ENCODE measurements at places on chromosomes 5 and 9.

DNA sequence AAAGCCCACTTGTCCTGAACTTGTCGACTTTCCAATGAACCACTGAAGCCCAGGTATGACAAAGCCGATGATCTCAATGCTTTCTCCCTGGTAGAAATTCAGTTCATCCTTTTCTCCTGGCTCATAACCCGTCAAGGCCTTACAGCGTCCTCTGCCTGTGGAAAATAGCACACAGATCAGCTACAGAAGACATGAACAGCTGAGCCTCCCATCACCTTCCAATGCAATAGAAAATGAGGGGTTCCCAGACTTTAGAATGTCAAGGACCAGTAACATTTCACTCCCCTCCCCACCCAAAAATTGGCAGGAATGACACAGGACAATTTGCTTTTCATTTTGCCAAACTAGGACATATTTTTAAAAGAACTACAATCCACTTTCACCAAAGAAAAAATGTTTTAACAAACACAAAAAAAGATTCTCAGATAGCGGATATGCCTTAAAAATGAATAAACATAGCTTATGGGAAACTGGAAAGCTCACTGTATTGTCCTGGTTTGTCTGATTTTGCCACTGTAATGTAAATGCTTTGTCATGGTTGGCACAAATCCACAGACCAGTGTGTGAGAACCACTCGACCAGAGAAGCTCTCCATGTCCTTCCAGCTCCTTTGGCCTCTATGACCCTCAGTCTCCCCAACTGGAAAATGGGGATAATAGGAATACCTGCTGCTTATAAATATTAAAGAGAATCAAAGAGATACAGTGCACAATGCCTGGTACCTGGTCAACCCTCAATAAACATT, 24.4 kb downstream of the SH3TC2 start:
- no peak for DNase-seq

- DNase-seq = no peak
Observed at GRCh38 chr9:75422944-75423522, 334.7 kb downstream of the OSTF1 start.

DNA sequence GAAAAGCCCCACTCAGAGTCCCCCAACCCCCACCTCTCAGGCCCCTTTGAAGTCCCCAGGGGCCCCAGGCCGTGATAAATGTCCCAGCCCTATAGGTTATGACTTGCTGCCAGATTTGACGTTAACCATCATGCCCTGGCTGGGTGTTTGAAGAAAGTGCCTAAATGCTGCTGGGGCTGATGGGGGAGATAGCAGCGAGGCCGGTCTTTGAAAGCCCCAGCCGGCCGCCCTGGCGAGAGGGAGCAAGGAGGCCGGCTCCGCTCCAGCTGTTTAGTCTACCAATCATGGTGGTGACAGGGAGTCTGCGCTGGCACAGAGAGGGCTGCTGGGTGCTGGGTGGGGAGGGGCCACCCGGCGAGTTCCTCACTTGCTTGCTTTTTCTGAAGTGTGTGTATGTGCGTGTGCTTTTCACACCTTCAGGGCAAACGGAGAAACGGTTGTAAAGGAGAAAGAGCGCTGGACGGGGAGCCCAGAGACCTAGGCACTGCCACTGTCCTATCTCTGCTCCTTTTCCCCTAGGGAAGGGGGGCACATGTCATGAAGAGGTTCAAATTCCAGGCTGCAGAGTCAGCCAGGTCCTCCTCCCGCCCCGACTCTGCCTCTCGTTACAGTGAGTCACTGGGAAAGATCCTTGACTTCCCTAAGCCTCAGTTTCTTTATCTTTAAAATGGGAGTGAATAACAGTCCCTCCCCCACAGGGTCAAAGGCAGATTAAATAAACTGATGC, 126.1 kb upstream of the HAND1 start:
- DNase-seq = no peak

DNA sequence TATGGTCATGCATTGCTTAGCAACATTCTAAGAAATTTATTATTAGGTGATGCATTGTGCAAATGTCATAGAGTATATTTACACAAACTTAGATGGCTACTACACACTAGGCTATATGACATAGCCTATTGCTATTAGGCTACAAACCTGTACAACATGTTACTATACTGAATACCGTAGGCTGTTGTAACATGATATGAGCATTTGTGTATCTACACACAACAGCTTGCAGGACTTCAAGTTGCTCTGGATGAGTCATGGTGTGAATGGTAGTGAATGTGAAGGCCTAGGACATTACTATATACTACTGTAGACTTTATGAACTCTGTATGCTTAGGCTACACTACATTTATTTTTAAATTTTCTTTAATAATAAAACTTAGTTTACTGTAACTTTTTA, 107.2 kb upstream of the MAMDC2 start:
- no peak for DNase-seq

DNA sequence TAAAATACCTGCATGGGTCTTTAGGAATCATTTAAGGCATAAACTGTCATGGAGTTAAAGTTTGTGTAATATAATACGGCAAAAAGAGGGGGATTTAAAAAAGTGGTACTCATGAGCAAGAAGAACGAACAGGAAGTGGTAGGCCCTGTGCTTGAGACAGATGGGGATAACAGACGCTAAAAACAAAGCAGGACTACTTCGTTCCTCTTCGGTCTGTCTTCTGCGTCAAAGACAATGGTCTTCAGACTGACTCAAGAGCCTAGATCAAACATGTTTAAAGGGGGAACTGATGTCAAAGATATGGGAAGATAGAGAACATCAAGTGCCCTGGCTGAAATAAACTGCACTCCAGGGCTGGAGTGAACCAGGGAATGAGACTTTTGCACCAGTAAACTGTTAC, 59.8 kb upstream of the RFX3 start:
- no peak for DNase-seq

DNA sequence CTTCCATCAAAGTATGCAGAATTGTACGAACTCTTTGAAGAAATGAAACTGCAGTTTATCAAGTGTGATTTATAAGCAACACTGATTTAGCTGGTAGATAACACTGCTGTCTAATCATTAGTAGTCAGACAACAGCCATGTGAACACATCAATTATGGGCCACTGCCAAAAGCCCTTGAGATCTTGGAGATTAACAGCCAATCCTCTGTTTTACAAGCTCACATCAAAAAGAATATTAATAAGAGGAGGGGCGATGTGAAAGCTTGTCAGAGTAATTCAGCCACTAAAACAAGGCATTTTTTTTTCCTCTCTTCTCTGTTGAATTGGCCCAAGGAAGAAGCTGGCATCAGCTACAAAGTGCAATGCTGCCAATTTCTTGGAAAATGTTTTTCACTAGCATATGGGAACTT, 28.1 kb downstream of the ZNF608 start:
- no peak for DNase-seq

- no peak for DNase-seq
Observed at GRCh38 chr5:84403773-84404172, 19.1 kb upstream of the EDIL3 start.

DNA sequence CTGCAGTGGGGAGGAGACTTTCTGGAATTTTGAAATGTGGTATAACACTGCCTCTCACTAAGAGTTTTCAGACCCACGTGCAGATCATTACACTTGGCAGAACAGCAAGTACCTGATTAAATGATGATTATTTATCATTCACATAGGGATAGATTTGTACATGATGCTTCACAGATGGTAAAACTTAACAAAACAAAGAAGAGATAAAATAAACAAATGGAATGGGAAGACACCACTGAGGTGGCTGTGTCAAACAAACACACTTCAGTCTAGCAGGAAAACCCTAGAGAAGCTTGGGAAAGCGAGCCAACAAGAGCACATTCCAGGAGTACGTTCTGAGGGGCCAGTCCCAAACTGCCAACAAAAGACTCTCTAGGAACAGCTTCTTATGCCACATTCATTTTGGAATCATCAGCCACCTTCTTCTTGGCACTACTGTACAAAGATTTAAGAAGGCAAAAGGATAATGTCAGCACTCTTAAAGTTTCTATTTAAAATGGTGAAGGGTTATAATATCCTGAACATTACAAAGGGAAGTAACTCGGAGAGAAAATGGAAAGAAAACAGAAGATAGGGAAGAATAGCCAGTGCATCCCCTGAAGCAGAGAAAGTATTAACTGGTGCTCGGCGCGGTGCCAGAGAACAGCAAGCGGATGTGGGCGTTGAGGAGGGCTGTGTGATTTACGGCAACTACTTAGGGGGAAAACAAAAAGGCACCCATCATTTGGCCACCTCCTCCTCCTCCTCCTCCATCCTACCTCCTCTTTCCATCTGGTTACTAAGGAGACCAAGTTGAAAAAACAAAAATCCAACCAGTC, 1.6 kb downstream of the MED27 start:
- DNase-seq = no peak

- DNase-seq = no peak
Observed at GRCh38 chr5:1161833-1162229, 39.6 kb upstream of the SLC6A19 start.

DNA sequence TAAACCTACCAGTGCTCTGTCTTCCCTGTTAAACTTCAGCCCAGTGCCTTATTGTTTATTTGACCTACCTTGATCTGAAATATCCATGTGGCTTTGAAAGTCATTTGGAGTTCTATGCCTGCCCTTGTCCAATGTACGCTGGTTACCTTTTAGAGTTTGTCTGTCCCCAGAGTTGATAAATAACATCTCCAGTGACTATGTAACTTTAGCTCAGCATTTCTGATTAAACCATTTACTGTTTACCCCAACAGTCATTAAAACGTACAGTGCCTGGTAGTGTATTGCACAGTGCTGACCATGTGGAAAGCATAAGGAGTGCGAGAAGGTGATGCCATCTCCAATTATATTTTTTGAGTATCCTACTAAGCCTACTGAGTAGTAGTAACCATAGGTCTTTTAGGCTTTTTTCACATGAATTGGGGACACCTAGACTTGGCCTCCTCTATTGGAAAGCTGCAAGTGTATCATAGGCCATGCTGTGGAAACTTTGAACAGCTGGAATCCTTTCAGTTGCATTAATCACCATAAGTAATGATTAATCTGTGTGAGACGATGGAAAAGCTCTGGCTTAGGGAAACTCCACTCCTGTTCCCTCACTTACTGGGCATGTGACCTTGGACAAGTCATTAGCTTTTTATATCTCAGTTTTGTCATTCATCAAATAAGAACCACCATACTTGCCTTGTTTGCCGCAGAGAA, 93.5 kb downstream of the MAST4 start:
- DNase-seq = no peak

- no peak for DNase-seq
Observed at GRCh38 chr9:70924380-70924779, 197.0 kb downstream of the TRPM3 start.

DNA sequence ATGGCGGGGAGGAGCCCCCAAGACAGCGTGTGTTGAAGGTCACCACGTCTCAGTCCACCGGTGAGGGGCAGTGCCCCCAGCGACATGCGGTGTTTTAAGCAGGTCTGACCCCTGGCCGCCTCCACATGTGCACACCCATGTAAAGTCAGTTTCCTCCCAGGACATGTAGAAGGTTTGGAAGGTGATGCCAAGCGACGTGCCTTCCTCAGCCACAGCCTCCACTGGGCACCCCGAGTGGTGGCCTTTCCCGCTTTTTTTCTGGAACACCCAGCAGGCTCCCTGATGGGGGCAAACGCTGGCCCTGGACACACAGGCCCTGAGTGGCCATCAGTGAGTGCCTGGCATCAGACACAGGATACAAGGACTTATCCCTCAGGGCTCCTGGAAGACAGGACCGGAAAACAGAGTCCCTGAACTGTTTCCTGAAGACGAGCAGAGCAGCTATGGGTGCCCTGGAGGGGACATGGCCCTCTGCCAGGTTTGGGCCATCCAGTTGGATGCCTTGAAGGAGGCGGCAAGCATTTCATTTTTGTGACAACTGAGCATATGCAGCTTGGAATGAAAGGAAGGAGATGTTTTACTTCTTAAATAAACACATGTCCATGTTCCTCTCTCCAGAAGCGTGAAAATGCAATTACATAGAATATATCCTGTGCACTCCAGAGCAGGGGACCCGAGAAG, 275.8 kb upstream of the IRX2 start:
- DNase-seq = no peak

GRCh38 chr5:116404016-116404415, 170.6 kb downstream of the SEMA6A start:
- no peak for DNase-seq

- no peak for DNase-seq
Observed at GRCh38 chr5:120016717-120017382, 387.5 kb downstream of the FAM170A start.

DNA sequence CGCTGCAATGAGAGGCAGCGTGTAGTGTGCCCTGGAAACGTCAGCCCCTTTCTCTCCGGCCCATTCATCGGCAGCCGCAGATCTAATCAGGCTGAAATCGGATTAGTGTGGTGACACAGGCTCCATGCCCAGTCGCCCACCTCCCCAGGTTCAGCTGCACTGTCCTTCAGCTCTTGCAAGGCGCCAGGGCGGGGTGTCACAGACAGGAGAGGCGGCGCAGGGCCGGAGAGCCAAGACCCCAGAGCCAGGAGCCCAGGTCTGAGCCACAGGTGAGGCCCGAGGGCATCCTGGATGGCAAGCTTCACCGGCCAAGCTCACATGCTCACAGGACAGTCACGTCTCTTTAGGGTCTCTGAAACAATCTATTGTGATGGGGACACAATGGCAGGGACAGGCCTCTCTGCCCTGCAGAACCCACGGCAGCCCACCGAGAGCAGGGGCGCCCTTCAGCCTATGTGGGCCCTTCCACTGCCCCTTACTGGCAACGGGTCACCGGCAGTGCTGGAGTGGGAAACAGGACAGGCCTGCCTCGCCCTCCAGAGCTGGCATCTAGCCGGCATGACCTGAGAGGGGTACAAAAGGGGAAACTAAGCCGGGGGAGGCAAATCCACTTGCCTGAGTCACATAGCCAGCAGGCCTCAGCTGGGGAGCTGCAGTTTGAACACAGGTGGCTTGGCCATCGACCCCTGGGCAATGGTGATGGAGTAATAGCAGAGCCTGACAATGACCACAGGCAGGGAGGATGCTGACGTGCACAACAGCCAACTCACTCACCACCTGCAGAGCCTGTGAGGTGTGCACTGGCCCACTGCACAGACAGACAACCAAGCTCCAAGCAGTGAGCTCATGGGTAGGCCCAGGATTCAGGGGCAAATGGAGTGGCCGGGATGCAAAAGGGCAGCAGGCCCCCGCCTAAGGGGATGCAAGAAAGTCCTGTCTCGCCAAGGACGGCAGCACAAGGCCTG, 48.1 kb downstream of the VAV2 start:
- no peak for DNase-seq

- no peak for DNase-seq
Observed at GRCh38 chr5:164336906-164337305, 831.5 kb downstream of the MAT2B start.

All from effector memory CD4-positive, alpha-beta T cell (primary cell).